ENCODE measurements at places on chromosomes 12 and 14. TPM values are rescaled to one million over a fixed set of nuclear protein-coding genes. Genes with fewer than 3 reads are reported as not detected.

DNA sequence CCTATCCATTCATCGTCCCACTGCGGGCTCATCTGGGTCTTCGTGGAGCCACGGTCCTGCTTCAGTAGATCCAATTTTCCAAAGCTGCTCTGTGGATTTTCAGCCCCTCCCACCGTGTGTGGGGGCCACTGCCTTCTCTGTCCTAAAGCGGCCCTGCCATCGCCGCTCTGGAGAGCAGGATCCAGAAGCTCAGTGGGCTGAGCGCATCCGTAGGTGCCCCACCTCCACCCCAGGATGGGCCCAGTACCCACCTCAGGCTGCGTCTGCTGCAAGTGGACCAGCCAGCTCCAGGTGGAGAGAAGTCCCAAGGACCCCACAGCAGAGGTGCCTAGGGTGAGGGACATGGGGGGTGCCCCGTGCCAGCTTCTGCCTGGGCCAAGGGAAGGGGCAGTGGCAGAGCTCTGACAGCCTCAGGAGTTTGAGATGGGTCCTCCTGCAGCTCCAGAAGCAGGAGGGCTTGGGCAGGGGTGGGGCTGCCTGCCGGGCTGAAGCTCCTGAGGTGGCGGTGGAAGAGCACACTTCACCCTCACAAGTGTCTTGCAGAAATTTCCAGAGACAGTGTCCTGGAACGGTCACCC lies 148.1 kb upstream of the C14orf180 start:
- no peak for DNase-seq

DNA sequence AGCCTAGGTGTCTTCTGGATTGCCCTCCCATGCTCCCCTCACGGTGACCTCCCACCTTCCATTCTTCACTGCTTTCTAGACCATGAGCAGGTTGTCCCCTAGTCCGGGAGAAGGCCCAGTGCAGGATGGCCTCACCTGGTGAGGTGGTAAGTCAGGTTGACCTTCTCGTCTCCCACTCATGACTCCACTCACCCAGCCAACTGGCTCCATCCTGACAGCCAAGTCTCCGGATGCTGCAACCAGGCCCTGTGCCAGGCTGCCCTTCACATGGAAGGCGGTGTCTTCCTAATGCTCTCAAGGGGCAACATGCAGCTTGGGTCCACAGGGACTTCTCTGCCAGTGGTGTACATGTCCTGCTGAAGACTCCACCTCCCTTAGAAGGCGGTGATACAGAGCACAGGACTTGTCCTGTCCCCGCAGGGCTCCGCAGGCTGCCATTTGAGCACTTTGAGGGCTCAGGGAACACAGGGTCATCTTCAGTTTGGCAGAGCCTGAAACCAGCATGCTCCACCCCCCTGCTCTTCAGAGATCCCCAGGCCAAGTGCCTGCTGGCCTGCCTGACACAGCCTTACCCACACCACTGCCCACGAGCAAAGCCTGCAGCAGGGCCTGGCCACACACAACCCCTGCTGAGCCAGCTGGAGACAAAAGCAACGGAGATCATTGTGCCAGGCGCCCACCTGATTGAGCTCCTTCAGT lies 25.4 kb downstream of the BATF start:
- DNase-seq: no peak

Gene RFLNA
- 2.3 TPM for total RNA-seq

GRCh38 chr12:21542403-21542802 lies 16.3 kb downstream of the SPX start:
- no peak for DNase-seq

- DNase-seq: no peak
These were observed 1638.7 kb upstream of the SEL1L start for GRCh38 chr14:83172363-83172762.

GRCh38 chr14:68665792-68666204 lies 127.1 kb downstream of the ZFP36L1 start:
- no peak for DNase-seq

- no peak for DNase-seq
These were observed 340.3 kb upstream of the ATP2B1 start for GRCh38 chr12:90048918-90049317.

DNA sequence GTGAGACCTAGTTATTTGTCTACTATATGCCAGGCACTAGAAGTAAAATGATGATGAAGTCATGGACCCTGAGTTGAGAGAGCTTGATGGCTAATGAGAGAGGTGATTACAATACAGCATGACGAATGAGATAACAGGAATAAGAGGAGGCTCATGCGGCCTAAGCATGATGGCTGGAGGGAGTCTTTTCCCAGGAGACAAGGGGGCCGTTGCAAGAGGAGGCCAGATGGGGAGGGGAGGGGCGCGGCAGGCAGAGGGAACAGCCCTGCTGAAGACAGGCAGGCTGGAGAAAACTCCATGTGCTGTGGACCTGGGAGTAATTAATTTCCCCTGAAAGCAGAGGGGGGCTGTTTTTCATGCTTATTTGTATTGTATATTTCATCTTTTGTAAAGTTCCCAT lies 144.7 kb upstream of the RFLNA start:
- DNase-seq: no peak

GRCh38 chr14:61641914-61642613 lies 53.2 kb upstream of the HIF1A start:
- no peak for DNase-seq

Gene ACTN1
- total RNA-seq: 78.8 TPM

- peak; percentile 67 for DNase-seq
These were observed 476.5 kb downstream of the APAF1 start for GRCh38 chr12:99121546-99121945.

Gene EIF2S3B
- 3.3 TPM for total RNA-seq

- DNase-seq: no peak
These were observed 30.7 kb downstream of the ADCY6 start for GRCh38 chr12:48758186-48758585.

GRCh38 chr12:6925540-6926279 lies 2.0 kb upstream of the ATN1 start:
- DNase-seq: peak; percentile 94

DNA sequence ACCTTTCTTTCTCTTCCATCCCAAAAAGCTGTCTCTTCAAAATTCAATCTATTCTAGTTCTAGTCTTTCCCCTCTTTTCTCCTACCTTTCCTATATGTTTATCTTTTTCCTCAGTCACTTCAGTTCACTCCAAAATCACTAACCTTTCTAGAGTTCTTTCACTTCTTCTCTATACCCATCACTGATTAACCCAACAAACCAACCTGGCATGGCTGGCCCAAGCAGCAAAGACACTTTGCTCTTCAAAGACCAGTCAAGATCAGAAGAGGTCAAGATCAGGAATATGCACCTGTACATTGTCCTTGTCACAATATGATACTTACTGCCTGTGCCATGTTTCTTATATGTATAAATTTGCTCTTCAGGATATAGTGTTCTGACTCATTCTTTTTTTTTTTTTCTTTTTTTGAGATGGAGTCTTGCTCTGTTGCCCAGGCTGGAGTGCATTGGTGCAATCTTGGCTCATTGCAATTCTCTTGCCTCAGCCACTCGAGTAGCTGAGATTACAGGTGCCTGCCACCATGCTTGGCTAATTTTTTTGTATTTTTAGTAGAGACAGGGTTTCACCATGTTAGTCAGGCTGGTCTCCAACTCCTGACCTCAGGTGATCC lies 112.9 kb downstream of the C12orf42 start:
- DNase-seq: no peak

Gene KIF5A
- not detected for total RNA-seq

DNA sequence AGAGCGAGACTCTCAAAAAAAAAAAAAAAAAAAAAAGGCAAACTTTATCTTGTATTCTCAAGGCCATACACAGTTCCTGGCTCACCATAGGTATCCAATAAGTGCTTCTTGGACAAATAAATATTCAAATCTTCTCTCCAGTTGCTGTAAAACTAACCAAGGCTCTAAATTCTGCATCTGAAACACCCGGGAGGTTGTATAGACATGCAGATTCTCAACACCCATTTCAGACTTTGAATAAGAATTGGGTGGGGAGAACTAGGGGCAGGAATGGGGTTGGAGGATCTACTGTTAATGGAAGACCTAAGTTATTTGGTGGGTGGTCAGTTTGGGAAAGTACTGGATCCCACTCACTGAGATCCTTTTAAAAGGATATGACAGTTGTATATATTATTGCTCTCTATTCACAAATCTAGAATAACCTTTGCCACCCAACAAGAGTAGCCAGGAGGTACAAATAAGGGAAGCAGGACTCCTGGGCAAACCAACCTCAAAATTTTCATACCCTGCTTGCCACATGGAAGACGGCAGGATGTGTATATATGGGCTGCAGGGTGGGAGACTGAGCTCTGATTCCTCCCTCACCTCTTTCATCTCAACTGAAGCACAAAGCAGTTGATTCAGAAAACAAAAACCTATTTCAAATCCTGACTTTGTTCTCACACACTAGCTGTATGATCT lies 879 bp downstream of the GDF3 start:
- no peak for DNase-seq

DNA sequence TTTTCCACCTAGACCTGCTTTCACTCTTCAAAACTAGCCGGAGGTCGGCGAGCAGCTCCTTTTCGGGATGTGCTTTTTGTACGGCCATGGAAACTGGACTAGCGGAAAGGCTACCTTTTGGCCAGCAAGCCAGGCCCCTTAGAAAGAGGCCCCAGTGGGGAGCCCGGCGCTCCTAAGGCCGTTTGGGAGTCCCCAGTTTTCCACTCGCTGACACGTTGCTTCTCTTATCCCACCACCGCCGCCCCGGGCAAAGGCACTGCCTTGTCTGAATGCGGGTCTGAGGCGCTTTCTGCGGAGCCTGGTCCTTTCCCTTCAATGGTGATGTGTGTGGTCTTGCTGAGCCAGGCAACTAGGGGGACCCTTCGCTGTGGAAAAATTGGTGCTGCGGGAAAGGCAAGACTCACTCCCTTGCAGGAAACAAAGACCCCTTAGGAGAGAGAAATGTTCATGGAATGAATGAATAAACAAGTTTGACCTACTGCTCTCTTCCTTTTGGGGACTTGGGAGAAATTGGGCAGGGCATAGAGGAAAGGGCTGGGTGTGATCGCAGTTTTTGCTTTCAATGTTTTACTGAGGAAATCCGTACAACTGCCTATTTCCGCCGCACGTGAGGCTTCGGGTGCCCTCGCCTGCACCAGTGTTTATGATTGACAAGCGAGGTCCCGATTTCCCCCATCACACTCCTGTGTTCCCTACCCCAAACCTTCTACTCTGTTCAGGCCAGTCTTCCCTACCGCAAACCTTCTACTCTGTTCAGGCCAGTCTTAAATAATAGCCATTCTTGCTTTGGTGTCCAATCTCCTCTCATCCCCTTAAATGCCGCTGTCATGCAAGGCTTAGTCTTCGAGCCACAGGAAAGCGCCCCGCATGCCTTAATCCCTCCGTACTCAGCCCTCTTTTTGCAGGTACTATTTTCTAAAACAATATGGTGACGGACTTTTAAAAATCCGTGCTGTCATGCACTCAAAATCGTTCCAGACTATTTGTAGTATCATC lies 1.0 kb upstream of the SLC38A2 start:
- peak; percentile 73 for DNase-seq

GRCh38 chr12:46382408-46382963 lies 9.9 kb upstream of the SLC38A2 start:
- no peak for DNase-seq
